AML-193 (cell line): ENCODE measurements at places on chromosomes 7 and 10.
A peak's percentile ranks its signal among the peaks of the same experiment; 100 is the strongest.

DNA sequence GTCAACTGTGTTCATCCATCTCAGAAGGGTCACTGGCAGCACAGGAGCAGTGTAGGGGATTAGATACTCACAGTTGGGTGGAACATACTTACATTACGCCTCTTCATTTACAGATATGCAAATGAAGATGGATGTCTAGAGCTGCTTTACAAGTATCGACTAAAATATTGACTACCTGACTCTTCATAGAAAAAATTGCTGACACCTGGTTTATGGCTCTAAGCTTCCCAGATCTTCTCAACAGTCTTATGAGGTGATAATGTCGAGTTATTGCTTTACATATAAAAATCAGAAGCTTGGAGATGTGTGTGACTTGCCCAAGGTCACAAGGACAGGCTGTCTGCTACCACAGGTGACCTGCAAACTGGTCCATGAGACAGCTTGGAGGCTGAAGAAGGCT is 677.2 kb downstream of the TYW1 start:
- no peak for DNase-seq

GRCh38 chr10:59617996-59618395 is 91.7 kb downstream of the SLC16A9 start:
- no peak for DNase-seq

- DNase-seq: peak; percentile 24
These were observed 15.1 kb upstream of the ZNF273 start for GRCh38 chr7:64887756-64888508.

DNA sequence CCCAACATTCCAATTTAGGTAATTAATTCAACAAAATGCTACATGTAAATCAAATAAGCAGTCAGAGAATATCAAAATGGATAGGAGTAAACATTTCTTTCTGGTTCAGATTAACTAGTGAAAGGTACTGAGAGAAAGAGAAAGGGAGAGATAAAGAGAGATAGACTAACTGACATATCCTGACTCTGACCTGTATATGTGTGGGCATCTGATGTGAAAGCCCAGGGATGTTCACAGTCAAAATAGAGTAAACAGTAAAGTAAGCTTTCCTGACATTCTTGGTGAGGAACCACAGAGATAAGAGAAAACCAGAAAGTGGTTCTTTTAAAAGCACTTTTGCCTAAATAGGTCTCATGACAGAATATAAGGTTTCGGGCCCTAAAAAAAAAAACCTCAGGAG is 37.5 kb upstream of the ANK3 start:
- no peak for DNase-seq

GRCh38 chr7:26331113-26331512 is 39.5 kb downstream of the SNX10 start:
- no peak for DNase-seq

- no peak for DNase-seq
These were observed 12.1 kb downstream of the SAP25 start for GRCh38 chr7:100561491-100562194.

GRCh38 chr7:37385787-37386186 is 62.9 kb downstream of the ELMO1 start:
- peak; percentile 23 for DNase-seq

DNA sequence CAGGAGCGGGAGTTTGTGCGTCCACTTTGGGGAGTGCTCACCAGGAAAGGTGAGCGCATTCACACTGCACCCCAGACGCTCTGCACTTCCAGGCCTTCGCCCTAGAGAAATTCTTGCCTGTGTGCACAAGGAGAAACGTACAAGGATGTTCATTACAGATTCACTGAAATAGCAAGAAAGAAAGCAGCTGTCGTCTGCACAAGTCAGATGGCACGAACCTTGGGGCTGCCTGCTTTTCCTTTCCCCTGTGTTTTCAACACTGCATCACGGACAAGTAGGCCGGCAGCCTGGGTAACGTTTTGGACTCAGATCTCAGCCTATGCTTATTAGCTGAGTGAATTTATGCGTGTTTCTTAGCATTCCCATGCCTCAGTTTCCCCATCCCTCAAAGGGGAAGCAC is 546.8 kb upstream of the FOXK1 start:
- no peak for DNase-seq

DNA sequence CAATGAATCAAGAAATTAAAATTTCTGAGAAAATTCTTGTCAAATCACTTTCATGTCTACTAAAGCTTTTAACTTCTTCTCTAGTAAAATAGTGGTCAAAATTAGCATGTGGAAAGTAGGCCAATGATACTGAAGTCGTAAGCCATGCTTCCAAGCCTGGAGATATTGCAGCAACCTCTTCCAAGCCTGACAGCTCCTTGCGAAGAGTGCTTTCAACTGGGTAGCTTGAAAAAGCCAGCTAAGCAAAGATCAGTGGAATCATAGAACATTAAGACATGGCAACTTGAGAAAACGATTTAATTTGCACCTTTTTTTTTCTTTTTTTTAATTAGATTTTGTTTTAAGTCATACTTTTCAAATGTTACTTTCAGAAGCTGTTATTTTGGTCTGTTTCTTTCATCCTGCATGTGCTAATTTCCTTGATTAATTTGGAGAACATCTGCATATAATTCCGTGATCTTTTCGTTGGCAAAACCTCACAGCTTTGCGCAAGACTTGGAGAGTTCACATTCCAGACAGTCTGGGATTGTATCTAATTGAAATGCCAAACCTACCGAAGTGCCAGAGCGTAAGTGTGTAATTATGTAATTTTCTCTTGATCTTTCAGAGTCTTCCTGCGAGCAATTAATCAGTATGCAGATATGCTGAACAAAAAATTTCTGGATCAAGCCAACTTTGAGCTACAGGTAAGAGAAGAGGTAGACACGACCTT is 142.2 kb upstream of the INSYN2A start:
- no peak for DNase-seq

GRCh38 chr7:137302081-137302480 is 41.5 kb downstream of the PTN start:
- DNase-seq: no peak

- DNase-seq: no peak
These were observed 686.8 kb upstream of the LRRTM3 start for GRCh38 chr10:66239062-66239461.

DNA sequence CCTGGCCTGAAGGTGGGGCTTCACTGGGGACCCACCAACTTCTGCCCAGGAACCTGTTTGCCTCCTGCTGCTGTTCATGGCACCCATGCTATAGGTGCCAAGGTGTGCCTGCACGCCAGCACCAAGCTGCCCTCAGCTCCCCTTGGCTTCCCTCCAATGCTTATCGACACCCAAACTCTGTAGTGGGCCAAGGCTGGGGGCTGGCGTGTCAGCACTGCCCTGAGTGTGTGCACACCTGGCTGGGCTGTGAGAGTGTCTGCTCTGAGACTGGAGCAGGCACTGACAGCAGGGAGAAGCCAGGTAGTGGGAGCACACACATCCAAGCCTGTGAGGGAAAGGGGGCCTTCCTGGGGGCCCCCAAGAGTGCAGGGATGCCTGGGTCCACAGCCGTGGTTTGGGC is 43.1 kb upstream of the TUBB8 start:
- DNase-seq: no peak

- no peak for DNase-seq
These were observed 19.3 kb upstream of the ZNF365 start for GRCh38 chr10:62354916-62355315.

- no peak for DNase-seq
These were observed 562.8 kb downstream of the SUGCT start for GRCh38 chr7:40697653-40698052.

DNA sequence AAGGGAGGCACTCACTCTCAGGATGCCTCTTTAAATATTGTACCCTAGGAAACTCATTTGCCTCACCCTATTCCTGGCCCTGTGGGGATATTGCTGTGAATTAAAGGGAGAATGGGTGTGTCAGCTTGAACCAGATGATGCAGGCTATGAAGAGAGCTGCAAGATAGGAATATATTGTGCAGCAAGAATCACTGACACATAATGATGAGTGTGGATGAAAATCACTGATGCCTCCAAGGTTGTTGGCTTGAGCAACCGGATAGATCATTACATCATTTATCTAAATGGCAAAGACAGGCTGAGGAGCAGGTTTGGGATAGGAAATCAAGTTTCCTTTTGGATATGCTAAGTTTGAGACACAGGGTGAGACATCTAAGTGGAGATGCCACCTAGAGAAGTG is 6.2 kb downstream of the SLC26A4 start:
- no peak for DNase-seq

GRCh38 chr7:49631071-49631815 is 142.2 kb upstream of the VWC2 start:
- DNase-seq: no peak

DNA sequence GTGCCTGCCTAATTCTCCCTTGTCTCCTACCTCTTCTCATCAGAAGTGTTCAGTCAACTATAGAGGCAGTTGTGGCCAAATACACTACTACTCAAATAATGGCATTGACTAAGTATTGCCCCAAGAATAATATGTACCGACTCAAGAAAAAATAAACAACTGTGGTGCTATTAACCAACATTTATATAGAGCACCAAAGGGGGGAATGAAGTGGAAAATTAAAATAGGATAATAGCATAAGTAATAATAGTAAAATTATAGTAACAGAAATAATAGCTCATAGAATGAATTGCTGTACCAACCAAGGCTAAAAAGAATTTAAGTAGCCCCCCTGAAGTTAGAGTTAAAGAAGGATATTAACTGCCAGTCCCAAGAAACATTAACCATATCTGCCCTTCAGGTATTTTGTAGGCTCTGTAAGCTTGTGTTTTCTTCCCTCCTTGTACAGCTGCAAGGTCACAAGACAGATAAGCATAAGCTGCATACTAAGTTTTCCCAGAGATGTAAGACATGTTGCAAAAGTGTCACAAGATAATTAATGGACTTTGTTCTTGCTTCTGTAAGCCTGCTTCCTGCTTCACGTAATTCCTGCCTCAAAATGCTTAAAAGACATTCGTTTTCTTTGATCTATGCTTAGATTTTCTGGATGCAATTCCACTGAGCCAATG is 10.9 kb upstream of the CYREN start:
- no peak for DNase-seq

DNA sequence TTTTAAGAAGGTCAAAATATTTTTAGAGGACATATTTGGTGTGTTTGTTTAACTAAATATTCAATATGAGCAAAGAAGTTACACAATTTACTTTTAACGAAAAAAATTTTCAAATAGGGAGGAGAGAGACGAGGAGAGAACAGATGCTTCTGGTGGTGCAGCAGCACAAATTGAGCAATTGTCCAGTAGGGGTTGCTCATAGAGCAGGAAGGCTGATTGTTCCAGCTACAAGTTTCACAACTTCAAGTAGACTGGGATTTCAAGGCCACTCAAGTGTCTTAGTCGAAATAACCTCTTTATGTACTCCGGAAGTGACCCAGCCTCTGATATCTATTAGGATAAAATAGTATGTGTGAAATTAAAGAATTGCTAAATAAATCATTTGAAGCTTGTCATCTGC is 197.9 kb downstream of the HDAC9 start:
- peak; percentile 6 for DNase-seq

DNA sequence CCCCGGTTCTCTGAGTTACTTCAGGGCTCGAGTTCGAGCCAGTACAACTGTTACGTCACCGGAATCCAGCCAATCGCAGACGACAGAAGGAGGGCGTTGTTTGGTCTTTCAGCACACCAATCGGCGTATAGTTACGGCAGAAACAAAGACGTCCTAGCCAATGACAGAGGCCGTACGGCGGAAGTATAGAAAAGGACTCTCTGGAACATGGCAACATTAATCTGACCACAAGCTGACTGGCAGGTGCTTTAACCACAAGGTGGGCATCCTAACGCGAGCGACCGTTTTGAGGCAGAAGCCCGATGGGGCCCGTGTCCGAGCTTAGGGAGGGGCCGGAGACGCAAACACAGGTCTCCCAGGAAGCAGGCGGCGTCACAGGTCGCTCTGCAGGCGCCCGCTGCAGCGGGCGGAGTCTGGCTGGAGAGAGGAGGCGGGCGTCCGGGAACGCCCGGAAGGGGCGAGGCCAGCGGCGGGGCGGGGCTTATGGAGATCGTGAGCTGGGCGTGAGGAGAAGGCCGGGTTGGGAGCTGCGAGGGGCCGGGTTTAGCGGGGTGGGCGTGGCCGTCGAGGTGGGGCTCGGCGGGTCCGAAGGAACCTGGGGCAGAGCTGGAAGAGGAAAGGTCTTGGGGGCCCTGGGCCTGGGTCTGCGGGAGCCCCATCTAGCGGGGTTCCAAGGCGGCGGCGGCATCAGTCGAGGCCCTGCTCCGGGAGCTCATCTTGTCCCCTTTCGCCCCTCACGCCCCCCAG is at the start of gene MOSPD3:
Gene MOSPD3, plus strand, starts transcription at position 558 of the 747 bp plus-strand sequence. CDS start 252 bp downstream, outside the sequence.
- peak; percentile 97 for DNase-seq

- DNase-seq: peak; percentile 79
These were observed 19.1 kb downstream of the MXI1 start for GRCh38 chr10:110226543-110226925.

DNA sequence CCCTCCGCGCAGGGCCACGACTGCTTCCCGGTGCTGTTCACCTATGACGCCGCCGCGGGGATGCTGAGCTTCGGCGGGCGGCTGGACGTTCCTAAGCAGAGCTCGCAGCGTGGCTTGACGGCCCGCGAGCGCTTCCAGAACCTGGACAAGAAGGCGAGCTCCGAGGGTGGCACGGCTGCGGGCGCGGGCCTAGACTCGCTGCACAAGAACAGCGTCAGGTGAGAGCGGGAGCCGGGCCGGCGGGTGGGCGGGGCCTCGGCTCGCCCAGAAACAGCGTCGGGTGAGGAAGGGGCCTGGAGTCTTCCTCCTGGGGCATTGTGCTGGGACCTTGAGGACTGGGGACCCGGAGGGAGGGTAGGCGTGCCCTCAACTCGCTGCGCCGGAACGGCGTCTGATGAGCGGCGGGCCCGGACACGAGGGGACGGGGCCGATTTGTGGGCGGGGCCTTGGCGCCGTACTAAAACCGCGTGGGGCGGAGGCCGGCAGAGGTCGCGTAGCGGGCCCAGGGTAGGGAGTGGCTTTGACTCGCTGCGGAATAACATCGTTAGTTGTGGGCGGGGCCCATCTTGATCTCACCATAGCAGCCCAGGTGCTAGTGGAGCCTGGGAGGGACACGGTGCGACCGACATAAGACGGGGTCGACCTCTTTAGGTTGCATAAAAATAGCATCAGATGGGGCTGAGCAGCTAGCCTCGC is 15.6 kb downstream of the PDAP1 start:
- no peak for DNase-seq

DNA sequence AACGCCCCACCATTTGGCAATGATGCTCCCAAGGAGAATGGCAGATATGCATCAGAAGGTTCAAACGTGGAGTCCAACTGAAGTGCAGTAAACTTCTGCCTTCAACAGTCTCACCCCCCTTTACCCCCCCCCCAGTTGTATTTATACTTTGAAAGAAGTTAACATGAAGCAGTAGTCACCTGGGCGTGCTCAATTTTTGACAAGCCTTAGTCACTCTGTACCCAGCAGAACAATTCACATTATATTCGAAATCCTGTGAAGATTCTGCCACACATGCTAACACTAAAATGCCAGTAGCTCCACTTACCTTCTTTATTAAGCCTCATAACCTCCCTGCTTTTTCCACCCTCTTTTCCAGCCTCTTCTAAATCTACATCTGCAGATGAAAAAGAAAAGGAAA is 894 bp downstream of the ATXN7L1 start:
- DNase-seq: no peak

GRCh38 chr10:105010411-105011121 is 369.5 kb downstream of the SORCS3 start:
- no peak for DNase-seq
